CD4-positive, alpha-beta T cell treated with Interleukin-6 at 100 ng/mL for 8 hours (primary cell): ENCODE measurements at places on chromosomes 6 and 20.

- DNase-seq: no peak
These were observed 78.1 kb upstream of the EZR start for GRCh38 chr6:158897236-158897635.

DNA sequence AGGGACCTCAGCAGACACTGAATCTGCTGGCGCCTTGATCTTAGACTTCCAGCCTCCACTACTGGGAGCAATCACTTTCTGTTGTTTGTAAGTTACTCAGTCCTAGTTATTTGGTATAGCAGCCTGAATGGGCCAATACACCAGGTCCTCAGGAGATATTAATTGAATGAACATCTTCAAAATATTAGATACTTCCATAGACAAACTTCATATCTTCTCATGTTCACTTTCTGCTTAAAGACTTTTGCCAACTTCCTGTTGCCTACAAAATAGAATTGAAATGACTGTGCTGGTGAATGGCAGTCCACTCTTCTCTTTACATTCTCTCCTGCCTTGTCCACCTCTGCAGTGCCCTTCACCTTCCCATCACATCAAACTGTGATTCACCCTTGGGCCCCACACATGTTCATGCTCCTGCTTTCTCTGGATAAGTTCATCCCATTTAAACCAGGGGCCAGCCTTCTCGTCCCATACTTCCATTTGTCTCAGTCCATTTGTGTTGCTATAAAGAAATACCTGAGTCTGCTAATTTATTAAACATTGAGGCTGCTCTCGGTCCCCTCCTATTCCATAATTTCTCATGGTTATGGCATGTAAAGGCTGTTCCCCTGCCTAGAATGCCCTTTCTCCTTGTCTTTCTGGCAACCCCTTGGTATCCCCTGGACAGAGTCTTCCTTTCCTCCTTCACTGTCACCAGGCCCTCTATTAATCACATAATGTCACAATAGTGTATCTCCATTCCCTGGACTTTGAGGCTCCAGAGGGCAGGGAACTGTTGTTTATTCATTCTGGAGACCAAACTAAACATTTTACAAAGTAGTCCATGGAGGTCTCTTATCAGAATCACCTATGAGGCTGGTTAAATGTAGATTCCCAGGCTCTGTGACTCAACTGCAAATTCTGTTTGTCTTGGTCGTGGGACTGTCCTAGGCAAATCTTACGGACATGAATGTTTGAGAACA lies 148.3 kb upstream of the TMEM170B start:
- DNase-seq: no peak

- DNase-seq: peak; percentile 81
These were observed 89.8 kb upstream of the PRSS16 start for GRCh38 chr6:27157459-27158315.

DNA sequence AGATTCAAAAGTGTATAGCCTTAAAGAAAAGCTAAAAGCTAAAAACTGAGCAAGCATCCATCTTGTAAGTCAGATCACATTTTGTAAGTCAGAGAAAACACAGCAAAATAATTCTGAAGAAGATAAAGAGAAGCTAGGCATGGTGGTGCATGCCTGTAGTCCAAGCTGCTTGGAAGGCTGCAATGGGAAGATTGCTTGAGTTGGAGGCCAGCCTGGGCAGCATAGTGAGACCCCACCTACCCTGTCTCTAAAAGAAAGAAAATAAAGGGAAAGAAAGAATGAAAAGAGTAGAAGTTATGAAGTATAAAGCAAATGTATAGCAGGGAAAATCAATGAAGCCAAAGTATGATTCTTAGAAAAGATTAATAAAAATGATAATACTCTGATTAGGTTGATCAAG lies 20.5 kb upstream of the PKIG start:
- DNase-seq: no peak

DNA sequence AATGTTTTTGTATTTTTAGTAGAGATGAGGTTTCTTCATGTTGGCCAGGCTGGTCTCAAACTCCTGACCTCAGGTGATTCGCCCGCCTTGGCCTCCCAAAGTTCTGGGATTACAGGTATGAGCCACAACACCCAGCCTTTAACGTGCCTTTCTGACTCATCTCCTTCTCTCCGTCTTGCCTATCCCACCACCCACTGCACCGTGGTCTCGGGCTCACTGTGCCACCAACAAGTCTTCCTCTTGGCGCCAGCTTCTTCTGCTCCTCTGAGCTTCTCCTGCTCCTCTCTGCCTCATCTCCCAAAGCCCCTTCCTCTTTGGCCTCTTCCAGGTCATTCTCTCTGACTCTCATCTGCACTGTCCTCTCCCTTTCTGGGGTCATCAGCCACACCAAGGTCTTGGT lies 41.0 kb downstream of the TMEM242 start:
- DNase-seq: no peak
